Right ventricle myocardium superior (tissue), 1 donor: ENCODE measurements at places on chromosomes 11 and 22. TPM values are rescaled to one million over a fixed set of nuclear protein-coding genes. Genes with fewer than 3 reads are reported as not detected.

HEPN1 gene
- not detected for total RNA-seq

GRCh38 chr11:129242855-129243254 lies 50.7 kb upstream of the ARHGAP32 start:
- no peak for DNase-seq

DNA sequence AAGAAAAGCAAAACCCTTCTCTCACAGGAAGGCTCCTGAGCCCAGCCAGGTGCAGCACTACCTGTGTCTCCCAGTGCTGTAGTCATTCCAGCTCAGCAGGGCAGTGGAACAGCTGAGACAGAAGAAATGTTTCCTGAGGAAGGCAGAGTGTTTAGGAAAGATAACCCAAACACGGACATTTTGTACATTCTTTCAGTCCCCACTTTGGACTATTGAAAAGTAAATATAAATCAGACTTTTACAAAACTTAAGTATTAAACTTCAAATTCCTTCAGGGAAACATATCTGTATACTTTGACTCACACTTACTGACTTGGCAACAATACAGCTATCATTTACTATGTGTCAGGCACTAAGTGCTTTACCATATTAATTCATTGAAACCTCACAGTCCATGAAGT lies 40.4 kb downstream of the RRAS2 start:
- DNase-seq: no peak

DNA sequence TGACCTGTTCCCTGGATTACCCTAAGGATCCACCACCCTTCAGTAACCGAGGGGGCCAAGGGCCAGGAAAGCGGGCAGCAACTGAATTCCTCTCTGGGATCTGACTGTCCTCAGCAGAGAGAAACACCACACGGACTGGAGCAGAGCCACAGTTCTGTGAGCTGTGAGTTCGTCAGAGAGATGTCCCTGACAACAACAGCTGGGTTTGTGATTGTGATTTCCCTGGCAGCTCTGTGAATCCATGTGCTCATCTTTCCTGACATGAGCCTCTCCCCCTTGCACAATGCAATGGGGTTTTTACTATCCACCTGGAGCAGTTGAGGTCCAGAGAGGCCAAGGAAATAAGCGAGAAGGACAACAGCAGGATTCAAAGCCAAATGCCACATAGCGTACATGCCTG lies 69.4 kb upstream of the AMPD3 start:
- DNase-seq: peak; percentile 55

- peak; percentile 91 for DNase-seq
Measured at GRCh38 chr11:78417888-78418583, 416 bp upstream of the GAB2 start.

DNA sequence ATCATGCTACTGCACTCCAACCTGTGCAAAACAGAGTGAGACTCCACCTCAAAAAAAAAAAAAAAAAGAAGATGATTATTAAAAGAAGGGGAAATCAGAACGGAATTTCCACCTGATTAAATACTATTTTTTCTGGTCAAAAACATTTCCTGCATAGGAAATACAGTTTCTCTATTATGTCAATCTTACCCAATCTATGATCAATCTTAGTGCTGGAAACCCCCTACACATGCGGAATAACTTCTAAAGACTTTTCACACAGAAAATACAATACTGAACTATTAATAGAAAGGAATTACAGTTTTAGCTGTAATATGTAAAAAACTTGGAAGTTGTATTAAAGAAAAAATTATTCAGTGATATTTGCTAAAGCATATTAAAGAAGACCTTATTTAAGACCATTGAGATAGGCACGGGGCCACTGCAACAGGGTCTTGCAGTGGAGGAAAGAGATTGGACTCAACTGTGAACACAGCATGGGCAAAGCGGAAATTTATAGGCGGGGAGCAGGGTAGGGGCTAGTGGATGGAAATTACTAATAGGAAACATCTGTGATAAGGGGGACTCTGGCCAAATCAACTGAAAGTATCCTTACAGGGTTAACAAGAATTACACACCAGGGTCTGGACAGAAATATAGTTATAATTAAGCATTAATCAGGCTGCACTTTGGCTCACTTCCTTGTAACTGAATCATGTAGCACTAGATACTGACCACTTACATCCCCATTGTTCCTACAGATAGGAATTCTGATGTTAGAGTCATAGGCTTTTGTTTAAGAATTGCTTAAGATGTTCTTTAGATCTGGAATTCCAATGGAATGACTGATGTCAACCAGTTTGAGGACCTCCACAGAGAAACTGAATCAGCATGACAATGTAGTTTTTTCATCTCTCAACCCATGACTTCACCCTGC lies 411.5 kb upstream of the DDI1 start:
- no peak for DNase-seq
